Activated CD8-positive, alpha-beta memory T cell treated with anti-CD3 and anti-CD28 coated beads for 1 hour (primary cell): ENCODE measurements at places on chromosomes 7 and 10.
A peak's percentile ranks its signal among the peaks of the same experiment; 100 is the strongest.

DNA sequence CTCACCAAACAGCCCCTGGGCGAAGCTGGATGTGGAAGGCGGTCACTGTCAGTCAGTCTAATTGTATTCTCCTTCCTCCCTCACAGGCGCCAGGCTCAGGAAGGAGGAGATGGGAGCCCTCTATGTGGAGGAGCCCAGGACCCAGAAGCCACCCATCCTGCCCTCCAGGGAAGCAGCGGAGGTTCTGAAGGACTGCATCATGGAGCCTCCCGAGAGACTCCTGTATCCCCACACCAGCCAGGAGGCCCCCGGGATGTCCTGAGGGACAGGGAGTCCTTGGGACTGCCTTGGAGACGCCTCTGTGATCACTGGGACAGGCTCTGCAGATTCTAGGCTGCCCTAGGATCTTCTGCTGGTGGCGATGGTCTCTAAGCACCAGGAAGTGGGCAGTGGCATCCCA is 9.7 kb upstream of the ATP6V0E2 start:
- no peak for DNase-seq

DNA sequence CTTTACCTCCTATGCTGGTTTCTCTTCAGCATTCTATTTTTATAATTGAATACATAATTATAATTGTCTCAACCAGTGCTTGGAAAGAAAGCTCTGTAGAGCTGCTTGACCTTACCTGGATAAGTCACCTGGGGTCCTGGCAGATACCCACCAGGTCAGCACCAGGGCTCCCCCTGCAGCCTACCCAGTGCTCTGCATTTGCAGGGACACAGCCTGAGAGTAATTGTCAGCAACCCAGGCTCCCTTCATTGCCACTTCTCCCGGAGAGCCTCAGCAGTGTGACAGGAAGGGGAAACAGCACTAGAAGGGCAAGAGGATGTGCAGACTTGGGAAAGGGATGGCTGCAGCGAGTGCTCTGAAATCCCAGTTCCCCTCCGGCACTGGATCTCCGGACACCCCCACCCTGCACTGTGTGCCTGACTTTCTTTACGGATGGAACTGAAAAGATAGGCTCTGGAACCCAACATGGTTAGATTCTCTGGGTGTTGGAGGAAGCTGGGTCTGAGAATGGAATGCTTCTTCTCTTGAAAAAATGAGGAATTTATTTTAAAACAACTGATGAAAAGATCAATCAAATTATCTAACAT is 11.4 kb upstream of the PAX4 start:
- no peak for DNase-seq

DNA sequence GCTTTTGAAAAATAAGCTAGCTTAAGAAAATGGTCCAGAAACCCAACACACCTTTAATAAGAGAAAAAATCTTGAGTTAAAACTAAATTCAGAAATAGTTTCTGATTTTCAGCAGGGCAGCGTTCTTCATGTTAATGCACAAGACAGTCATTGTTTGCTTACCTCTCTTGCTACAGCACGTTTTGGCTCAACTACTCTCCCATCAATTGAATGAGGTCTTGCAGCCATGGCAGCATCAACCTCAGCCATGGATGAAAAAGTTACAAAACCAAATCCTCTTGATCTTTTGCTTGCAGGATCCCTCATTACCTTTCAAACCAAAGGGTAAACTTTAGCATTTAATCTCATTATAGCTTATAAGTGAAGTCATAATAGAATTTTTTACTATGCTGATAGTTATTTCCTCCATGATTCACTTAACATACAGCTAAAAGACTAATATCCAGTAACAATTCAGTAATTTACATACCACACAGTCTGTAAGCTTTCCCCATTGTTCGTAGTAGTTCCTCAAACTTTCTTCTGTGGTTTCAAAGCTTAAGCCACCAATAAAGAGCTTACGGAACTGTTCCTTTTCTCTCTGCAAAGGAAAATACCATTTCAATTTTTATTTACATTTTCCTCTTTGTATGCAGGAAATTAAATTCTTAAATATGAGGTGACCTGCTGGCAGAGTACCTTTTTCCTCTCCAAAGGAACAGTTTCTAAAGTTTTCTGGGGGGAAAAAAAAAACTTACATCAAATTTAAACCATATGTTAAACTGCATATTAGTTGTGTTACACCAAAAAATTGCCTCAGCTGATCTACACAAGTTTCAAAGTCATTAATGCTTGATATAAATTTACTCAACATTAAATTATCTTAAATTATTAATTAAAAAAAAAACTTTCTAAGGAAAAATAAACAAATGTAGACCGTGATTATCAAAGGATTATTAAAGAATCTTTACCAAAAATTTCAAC is 3.1 kb downstream of the HNRNPA2B1 start:
- no peak for DNase-seq

- DNase-seq: no peak
These were observed 70.9 kb upstream of the COL1A2 start for GRCh38 chr7:94323844-94324243.

- DNase-seq: peak; percentile 15
These were observed 15.9 kb downstream of the CAMK2B start for GRCh38 chr7:44309271-44310091.
